ENCODE measurements at places on chromosomes 2 and 18. TPM values are rescaled to one million over a fixed set of nuclear protein-coding genes. Genes with fewer than 3 reads are reported as not detected.

DNA sequence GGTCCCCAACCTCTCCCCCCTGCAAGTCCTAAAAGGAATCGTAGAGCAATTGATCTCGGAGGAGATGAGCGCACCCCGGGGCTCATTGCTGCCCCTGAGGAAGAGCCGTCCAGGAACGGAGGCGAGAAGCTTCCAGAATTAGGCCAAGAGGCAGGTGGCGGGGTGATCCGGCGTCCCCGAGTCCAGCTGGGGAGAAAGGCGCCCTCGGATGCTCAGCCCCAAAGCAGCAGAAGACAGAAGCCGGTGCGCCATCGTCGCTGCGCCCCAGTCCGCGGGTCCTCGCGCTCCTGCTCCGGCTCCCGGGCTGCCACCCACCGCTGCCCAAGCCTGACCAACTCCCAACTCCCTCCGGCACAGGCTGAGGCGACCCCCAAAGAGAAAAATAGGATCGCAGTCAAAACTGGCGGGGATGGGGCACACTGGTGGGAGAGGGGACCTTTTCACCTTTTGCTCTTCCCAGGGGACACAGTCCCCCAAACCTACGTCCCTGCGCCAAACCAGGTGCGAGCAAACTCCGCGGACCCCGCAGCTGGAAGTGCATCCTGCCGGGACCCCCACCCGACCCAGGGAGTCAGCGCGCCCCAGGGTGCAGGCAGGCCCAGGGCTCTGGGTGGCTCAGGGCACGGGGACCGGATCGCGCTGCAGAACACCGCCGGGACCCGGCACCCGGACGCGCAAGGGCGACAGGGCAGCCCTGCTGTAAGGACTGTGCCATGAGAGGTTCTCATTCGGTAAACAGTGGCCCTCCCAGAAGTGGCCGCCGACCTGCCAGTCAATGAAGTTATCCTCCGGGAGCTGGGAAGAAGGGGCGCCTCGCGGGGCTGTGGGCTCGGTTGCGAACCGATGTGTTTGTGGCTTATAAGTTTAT is 8.4 kb upstream of the MEIS1 start:
- DNase-seq, result no peak

DNA sequence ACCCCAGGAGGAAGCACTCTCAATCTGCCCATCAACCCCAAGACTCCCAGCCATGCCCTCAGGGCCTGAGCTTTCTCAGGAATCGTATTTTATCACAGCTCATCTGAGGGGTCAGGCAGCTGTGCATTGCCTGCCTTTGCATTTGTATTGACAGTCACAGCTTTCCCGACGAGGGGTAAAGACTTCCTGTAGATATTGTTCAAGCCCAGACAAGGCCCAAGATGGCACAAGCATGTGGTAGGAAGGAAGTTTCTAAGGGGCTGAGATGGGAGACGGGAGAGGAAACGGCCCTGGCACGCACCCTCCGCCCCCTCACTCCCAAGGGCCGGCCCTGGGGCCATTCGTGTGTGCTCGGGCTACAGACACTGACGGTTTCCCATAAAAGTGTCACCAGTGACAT is 34.2 kb upstream of the PRLH start:
- no peak for DNase-seq

VWC2L gene
- total RNA-seq, result 0.51 TPM

NT5C1B gene
- not detected for total RNA-seq

DNA sequence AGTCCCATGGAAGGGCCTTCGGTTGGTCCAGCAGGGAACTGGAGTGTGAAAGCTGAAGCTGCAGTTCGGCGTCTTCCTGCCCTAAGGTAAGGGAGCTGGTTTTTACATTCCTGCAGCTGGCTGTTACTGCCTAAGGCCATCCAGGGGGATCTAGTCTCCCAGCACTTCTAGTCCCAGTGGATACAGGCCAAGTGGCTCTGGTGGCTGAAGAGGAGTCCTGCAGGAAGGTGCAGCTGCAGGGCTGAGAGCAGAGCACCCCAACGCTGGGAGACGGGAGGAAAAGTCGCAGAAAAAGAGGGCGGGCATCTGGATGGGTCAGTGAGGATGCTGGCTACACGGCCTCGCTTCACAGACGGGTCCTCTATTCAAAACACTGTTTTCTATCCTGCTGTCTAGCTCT is 225.0 kb upstream of the HS6ST1 start:
- no peak for DNase-seq

DNA sequence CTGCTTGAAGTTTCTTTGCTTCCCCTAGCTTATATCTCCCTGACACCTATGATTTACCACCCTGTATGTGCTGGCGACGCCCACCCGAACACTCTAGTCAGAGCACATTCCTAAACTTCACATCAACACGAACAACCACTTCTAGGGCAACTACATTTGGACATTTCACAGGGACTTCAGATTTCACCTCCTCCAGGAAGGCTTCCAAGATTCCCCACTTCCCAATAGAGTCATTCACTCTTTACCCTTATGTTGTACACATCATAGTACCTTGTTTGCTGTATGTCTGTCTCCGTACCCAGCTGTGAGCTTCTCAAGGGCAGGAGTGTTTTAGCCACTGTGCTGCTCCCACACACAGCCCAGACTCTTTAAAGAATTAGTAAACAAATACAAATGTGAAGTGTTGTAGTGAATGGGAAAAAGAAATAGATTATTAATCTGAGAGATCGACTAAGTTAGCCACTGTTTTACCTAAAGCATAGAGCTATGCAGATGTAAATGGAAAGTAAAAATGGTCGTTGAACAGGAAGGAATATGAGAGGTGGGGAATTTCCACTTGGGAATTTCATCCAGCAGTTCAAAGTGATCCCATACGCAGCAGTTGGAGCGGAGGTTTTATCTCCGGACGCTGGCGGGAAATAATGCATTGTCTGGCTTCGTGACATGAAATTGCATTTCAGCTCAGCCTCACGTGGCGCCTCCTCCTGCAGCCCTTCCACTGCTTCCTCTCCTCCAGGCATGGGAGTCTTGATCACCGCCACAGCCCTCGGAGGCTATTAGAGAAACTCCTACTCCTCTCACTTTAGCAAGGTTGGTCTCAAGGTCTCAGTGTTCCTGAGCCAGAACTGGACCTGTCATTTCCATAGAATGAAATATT is 233.4 kb upstream of the COPS8 start:
- no peak for DNase-seq

DNA sequence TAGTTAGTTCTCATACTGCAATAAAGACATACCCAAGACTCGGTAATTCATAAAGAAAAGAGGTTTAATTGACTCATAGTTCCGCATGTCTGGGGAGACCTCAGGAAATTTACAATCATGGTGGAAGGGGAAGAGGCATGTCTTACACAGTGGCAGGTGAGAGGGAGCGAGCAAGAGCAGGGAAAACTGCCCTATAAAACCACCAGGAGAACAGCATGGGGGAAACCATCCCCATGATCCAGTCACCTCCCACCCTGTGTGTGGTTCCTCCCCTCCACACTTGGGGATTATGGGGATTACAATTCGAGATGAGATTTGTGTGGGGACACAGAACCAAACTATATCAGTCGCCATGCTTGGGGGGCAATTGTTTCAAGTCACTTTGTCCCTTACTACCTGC is 1.1 kb upstream of the SSB start:
- no peak for DNase-seq

CFAP210 gene
- not detected for total RNA-seq

HOXD13 gene
- not detected for total RNA-seq

PREB gene
- total RNA-seq, result 206 TPM

GRCh38 chr18:41695441-41695840 is 259.6 kb upstream of the PIK3C3 start:
- no peak for DNase-seq

CFC1 gene
- not detected for total RNA-seq

DOK6 gene
- 0.47 TPM for total RNA-seq

- peak; percentile 86 for DNase-seq
Measured at GRCh38 chr2:232521959-232522622, 1.9 kb downstream of the PRSS56 start.

DNA sequence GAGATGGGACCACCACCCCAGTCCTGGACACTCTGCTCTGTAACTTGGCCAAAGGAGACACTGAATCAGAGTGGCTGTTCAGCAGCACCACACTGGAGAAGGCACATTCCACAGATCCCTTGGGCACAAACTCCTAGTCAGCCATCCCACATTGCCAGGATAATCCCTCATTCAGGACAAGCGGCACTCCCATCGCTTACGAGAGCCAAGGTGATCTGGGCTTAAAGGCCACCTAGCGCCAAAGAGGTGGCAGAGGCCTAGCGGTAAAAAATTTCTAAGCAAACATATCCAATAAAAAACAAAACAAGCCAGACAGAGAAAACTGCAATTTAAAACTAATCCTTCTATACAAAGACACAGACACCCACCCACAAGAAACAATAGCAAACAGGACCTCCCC is 62.2 kb downstream of the EPB41L3 start:
- DNase-seq, result no peak

G6PC2 gene
- total RNA-seq, result not detected

GRCh38 chr2:137813176-137813575 is 151.1 kb upstream of the HNMT start:
- DNase-seq, result no peak

DNA sequence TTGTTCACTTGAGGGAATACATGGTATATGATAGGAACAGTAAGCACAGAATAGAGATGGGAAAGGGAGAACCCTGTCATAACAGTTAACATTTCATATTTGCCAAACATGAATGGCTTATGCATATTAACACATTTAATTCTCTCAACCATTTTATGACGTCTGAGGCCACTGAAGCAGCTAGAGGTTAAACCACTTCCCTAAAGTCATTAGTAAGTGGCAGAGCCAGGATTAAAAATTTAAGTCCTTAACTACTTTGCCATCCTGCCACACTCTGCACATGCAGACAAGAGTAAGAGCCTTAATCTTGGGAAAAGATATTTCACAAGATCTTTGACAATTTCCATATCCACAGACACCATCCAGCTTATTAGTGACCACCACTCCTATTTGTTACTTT is 2.1 kb downstream of the LIPT1 start:
- no peak for DNase-seq

DNA sequence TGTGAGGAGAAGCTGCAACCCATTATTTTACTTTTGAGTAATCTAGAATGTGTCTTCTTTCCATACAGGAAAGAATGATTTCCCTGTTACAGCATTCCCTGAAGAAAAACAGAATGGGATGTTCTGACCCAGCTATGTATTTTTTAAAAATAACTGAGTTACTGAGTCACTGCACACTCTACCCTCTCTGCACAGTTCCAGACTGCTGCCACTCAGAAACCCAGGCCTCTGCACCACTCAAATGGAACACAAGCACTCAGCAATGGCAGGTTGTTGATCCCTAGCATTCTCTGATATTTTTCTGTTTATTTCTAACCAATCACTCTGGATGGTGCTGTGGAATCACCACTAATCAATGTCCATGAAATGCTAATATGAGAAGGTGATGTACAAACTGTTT is 1300.0 kb upstream of the FAM98A start:
- DNase-seq, result no peak

All from psoas muscle (tissue), 8 donors.